Renal cortex interstitium (tissue), 15 donors: ENCODE measurements at places on chromosomes 1 and 21. TPM values are rescaled to one million over a fixed set of nuclear protein-coding genes. Genes with fewer than 3 reads are reported as not detected.

GRCh38 chr21:39111931-39112550 lies 71.2 kb downstream of the PSMG1 start:
- DNase-seq, result no peak

- DNase-seq, result no peak
These were observed 89.4 kb downstream of the SDCCAG8 start for GRCh38 chr1:243345205-243345604.

DNA sequence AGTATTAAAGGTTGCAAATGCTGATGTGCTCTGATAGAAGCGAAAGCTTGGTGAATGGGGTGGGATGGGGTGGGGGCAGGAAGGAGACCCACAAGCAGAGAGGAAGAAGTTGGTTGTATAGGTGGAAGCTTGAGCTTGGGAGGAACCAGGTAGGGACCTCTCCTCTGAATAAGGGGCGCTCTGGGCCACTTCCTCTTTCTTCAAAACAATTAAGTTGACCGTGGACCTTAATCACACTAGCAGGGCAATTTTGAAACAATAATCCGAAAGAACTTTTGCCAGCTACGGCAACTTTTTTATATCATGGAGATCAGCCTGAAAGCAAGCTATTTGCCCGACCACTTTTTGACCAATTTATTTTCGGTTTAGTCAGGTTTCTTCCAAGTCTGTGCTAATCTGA lies 1.9 kb upstream of the DYRK1A start:
- DNase-seq, result no peak

DNA sequence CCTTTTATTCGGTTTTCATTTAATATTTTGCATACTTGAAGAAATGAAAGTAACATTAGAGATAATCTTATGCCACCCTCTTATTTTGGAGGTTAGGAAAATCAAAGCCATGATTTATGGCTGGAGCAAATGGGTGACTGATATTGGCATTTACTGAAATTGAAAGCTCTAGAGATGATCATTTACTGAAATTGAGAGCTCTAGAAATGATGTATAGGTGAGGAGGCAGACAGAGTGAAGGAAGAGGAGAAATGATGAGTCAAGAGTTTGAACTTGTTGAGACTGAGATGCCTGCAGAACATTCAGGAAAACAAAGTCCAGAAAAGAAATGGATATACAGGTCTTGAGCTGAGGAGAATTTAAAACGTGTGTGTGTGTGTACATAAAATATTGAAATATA lies 217.6 kb downstream of the LTN1 start:
- no peak for DNase-seq

KRTAP25-1 gene
- polyA plus RNA-seq, result not detected
